ENCODE measurements at places on chromosomes 1 and 21.

GRCh38 chr1:33258788-33259274 lies 2.5 kb downstream of the ZNF362 start:
- DNase-seq, result no peak

DNA sequence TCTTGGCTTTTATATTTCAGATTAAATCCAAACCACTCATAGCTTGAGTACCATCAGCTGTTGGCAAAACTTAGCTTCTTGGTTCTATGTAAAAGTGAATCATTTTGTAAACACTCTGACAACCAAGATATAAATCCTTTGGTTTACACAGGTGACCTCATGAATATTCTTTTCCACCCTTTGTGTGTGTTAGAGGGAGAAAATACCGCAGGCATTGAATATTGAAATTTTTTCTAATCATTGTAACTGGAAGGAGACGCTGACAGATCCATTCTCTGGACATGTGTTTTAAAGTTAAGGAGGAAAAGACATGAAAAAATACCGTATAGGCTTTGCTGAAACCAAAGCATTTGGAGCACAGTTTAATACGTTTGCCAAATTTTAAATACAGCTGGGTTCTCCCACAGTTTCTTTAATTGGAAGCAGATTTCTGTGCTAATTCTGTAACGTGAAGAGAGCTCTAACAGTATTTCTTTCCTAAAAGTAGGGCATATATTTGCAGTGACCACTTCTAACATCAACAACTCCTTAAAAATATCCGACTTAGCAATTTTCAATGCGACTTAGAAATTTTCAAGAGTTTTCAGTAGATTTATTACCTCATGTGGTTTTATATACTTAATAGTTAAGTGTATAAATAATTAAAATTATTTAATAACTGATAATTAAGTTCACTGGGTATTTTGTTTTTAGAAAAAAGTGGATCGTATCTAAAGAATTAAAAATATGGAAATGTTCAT lies 388.2 kb downstream of the USP25 start:
- no peak for DNase-seq

- no peak for DNase-seq
Observed at GRCh38 chr21:44351535-44352252, 1.7 kb upstream of the TRPM2 start.

DNA sequence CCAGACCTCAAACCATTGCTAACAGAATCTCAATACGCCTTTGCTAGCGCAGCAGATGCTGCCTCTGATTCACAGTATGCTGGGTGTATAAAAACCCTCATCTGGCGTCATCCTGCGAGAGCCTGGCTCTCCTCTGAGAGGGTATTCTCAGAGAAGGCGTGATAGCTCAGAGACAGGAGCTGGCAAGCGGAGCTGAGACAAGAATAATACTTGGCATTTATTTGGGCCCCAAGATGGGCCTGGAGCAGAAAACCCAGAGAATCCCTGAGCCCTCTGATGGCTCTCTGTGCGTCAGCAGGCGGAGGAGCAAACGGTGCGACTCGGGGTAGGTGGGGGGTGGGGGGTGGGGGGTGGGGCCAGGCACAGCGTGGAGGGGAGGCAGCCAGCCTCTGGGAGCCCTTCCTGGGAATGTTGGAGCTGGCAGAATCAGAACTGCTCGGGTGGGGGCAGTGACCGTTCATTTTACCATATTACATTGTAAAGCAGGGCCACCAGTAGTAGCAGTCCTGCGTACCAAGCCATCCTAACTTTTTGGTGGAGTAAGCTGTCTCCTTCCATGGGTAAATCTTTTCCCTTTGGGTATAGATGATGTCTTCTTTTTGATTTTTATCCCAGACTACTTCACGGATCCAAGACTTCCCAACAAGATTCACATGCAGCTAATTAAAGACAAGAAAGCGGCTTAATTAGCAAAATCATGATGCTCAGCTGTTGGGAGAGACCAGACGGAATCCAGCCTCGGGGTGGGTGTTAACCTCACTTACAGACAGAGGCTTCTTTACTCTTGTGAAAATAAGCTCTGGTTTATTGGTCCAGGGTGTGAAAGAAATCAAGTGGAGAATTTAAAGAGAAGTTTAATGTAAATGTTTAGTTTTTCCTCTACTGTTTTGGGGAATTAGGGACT lies 7.1 kb downstream of the RIIAD1 start:
- peak; percentile 63 for DNase-seq

DNA sequence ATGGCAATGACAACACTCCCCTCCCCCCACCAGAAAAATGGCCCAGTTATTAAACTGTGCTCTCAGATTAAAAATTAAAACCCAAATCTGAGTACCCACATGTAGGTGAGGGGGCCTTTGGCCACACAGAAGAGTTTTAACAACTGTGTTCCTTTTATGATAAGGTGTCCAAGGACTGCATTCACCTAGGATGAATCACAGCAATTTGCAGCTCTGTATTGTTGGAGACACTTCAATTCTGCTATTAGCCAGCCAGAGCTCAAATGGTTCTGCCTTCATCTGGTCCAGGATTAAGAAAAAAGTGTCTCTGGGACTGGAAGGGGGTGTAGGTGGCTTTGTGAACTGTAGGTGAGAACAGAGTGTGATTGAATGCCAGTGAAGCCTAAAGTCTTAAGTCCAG lies 43.3 kb upstream of the DIRAS3 start:
- no peak for DNase-seq

GRCh38 chr1:206030714-206031113 lies 7.0 kb upstream of the CTSE start:
- peak; percentile 77 for DNase-seq

GRCh38 chr1:27090911-27091310 lies 64.0 kb downstream of the SLC9A1 start:
- no peak for DNase-seq
